ENCODE measurements at places on chromosomes 2 and 18.

- H3K4me3 ChIP-seq: no peak overlapping the region
- H3K4me1 ChIP-seq: no peaks in the 10 kb centered on the region
- H3K36me3 ChIP-seq: no peaks in the 10 kb centered on the region
- H3K27ac ChIP-seq: no peak overlapping the region
These were observed 95.7 kb upstream of the BOD1L2 start for GRCh38 chr18:57051021-57051656.

- no peaks in the 10 kb centered on the region for H3K4me1 ChIP-seq
- no peak overlapping the region for H3K4me3 ChIP-seq
- no peaks in the 10 kb centered on the region for H3K36me3 ChIP-seq
- no peak overlapping the region for H3K27ac ChIP-seq
- peaks cover 31% of the 10 kb centered on the region for H3K27me3 ChIP-seq
These were observed 291.6 kb upstream of the SKOR2 start for GRCh38 chr18:47543080-47543479.

DNA sequence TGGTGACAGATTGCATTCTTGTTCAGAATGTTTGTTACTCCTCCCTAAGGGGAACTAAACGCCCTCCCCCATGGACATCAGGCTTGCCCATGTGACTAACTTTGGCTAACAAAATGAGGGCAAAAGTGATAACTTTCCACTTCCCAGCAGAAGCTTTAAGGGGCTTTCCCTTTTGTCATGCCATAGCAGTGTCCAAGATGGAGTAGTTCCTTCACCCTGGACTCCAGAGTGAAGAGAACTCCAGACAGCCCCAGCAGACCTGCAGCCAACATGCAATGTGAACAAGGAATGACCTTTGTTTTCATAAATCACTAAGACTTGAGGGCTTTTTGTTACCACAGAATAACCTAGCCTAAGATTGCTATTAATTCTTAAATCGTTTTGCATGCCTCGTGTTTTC, 163.5 kb downstream of the ZEB2 start:
- no peaks in the 10 kb centered on the region for H3K4me1 ChIP-seq
- DNase-seq: no peak
- no peak overlapping the region for H3K4me3 ChIP-seq

DNA sequence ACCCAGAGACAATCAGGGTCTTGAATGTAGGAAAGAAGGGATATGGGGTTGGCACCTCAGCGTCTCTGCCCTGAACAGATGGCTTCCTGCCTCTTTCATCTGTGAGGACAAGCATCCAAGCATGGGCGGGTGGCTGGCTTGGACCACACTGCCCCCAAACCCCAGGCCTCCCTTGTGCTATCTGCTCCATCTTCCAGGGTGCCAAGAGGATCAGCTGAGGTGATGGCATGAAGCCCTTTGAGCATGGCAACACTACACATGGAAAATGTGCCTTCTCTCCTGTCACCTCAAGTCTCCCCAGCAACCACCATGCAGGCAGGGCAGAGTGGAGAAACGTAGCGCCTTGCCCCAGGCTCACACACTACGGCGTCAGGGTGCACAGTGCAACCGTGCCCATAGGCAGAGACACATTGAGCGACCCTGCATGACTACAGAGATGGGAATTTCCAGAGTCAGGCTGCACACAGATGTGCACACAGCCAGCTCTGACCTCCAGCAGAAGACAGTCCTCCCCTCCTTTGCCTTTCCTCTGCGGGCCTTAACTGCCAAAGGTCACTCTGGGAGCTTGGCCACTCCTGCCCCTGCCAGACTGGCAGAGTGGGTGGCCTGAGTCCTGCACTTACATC, 1.5 kb downstream of the KCNIP3 start:
- H3K4me3 ChIP-seq: no peak overlapping the region
- H3K4me1 ChIP-seq: peaks cover 5% of the 10 kb centered on the region
- H3K36me3 ChIP-seq: no peaks in the 10 kb centered on the region
- peaks cover 29% of the 10 kb centered on the region for H3K27me3 ChIP-seq
- no peak for DNase-seq

GRCh38 chr18:7301094-7301493, 70.2 kb downstream of the LRRC30 start:
- no peaks in the 10 kb centered on the region for H3K27me3 ChIP-seq
- H3K4me3 ChIP-seq: no peak overlapping the region
- no peaks in the 10 kb centered on the region for H3K4me1 ChIP-seq
- H3K27ac ChIP-seq: no peak overlapping the region
- no peaks in the 10 kb centered on the region for H3K36me3 ChIP-seq

DNA sequence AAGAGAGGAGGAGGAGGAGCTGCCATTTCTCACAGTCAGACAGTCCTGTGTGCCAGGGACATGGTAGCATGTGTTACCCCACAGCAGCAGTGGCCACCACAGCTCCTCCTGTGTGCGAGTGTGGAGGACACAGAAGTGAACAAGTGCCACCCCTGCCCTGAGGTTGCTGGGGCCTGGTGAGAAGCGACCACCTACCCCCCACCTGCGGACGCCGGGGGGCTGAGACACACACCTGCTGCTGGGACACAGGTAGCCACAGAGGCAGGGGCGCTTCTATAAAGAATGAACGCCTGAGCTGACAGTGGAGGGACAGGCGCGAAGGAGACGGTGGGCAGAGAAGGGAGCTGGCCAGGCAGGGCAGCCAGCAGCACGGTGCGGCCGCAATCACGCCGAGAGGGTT, 32.3 kb upstream of the SALL3 start:
- no peak overlapping the region for H3K4me3 ChIP-seq
- H3K4me1 ChIP-seq: no peaks in the 10 kb centered on the region
- no peaks in the 10 kb centered on the region for H3K36me3 ChIP-seq

DNA sequence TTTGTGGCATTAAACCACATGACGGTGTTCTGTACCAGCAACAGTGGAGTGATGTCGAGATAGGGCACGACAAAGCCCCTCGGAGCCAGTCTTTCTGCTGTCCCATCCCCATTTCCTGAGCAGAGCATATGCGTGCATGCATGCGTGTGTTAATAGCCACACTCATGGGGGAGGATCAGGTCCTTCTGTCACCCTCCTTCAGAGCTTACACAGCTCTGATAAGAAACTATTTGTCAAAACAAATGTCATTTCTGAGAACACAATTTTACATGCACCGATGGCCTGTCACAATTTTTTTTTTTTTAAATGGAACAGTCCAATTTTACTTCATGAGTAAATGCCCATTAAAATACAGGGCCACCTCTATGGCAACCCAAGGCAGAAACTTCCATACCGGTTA, 95.9 kb upstream of the ZBTB14 start:
- H3K36me3 ChIP-seq: no peaks in the 10 kb centered on the region
- H3K27ac ChIP-seq: no peak overlapping the region
- H3K27me3 ChIP-seq: peaks cover 50% of the 10 kb centered on the region
- H3K4me3 ChIP-seq: no peak overlapping the region
- peaks cover 4% of the 10 kb centered on the region for H3K4me1 ChIP-seq

DNA sequence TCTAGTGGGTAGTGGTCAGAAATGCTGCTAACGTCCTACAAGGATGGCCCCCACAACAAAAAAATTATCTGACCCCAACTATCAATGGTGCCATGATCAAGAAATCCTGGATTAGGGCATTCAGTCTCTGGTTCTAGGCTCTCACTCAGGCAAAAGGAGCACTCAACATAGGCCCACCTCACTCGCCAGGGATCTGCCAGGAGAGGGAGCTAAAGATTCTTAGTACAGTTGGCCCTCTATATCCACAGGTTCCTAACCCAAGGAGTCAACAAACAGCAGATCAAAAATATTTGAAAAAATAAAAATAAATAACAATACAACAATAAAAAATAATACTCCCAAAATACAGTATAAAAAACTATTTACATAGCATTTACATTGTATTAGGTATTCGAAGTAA, 10.0 kb downstream of the SLC4A5 start:
- no peaks in the 10 kb centered on the region for H3K4me1 ChIP-seq
- no peaks in the 10 kb centered on the region for H3K36me3 ChIP-seq
- no peaks in the 10 kb centered on the region for H3K27me3 ChIP-seq
- no peak for DNase-seq
- H3K4me3 ChIP-seq: no peak overlapping the region
- H3K27ac ChIP-seq: no peak overlapping the region

- peaks cover 25% of the 10 kb centered on the region for H3K4me1 ChIP-seq
- H3K36me3 ChIP-seq: peaks cover 28% of the 10 kb centered on the region
- DNase-seq: no peak
- peak overlapping the region; percentile 93 for H3K27ac ChIP-seq
- no peak overlapping the region for H3K4me3 ChIP-seq
- H3K27me3 ChIP-seq: no peaks in the 10 kb centered on the region
These were observed 4.4 kb upstream of the SMAD7 start for GRCh38 chr18:48954886-48955819.

DNA sequence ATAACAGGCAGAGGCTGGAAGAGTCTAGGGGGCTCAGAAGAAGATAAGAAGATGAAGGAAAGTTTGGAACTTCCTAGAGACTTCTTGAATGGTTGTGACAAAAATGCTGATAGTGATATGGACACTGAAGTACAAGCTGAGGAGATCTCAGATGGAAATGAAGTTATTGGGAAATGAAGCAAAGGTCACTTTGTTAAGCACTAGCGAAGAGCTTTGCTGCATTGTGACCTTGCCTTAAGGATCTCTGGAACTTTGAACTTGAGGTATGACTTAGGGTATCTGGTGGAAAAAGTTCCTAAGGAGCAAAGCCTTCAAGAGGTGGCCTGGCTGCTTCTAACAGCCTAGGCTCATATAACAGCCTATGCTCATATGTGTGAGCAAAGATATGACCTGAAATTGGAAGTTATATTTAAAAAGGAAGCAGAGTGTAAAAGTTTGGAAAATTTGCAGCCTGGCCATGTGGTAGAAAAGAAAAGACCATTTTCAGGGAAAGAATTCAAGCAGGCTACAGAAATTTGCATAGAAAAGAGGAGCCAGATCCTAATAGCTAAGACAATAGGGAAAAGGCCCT, 91.3 kb downstream of the L3MBTL4 start:
- no peak overlapping the region for H3K27ac ChIP-seq
- H3K27me3 ChIP-seq: no peaks in the 10 kb centered on the region
- no peak for DNase-seq

- H3K36me3 ChIP-seq: peaks cover 61% of the 10 kb centered on the region
- no peaks in the 10 kb centered on the region for H3K27me3 ChIP-seq
- H3K4me3 ChIP-seq: no peak overlapping the region
- no peaks in the 10 kb centered on the region for H3K4me1 ChIP-seq
These were observed 68.2 kb upstream of the STON1 start for GRCh38 chr2:48461721-48462120.

GRCh38 chr2:38438133-38438882, 61.2 kb upstream of the ATL2 start:
- H3K4me3 ChIP-seq: no peak overlapping the region
- H3K4me1 ChIP-seq: no peaks in the 10 kb centered on the region
- H3K36me3 ChIP-seq: no peaks in the 10 kb centered on the region
- H3K27me3 ChIP-seq: peaks cover 67% of the 10 kb centered on the region
- no peak for DNase-seq

GRCh38 chr2:12737738-12738485, 21.2 kb downstream of the TRIB2 start:
- peaks cover 36% of the 10 kb centered on the region for H3K4me1 ChIP-seq
- H3K27me3 ChIP-seq: no peaks in the 10 kb centered on the region
- H3K4me3 ChIP-seq: no peak overlapping the region
- H3K27ac ChIP-seq: no peak overlapping the region
- peaks cover 27% of the 10 kb centered on the region for H3K36me3 ChIP-seq

DNA sequence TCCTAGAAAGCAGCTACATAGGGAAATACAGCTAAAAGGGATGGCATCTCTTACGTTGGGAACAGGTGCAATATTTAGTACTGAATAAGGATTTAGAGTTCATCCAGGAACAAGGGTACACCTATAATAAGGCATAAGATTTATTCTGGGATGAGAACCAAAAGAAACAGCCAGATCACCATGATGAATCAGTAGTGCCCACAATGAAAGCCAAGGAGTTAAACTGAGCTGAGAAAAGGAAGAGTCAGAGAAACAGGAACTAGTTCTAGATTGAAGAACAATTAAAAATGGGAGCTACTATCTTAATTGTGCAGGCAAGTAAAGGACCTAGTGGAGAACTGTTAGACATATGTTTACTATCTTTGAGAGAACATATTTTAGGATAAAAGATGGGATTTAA, 692.3 kb downstream of the LRP1B start:
- no peak for DNase-seq
- peaks cover 2% of the 10 kb centered on the region for H3K36me3 ChIP-seq
- no peak overlapping the region for H3K27ac ChIP-seq
- no peak overlapping the region for H3K4me3 ChIP-seq
- no peaks in the 10 kb centered on the region for H3K4me1 ChIP-seq

DNA sequence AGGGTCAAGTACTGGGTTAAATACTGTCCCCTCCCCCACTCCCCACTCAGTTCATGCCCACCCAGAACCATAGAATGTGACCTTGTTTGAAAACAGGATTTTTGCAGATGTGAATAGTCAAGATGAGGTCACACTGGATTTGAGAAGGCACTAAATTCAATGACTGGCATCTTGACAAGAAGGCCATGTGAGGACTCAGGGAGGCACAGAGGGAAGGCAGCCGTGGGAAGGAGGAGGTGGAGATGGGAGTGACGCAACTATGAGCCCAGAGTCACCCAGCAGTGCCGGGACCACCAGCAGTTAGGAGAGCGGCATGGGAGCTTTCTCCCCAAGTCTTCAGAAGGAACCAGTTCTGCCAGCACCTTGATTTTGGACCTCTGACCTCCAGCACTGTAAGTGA, 257.3 kb downstream of the BCL2 start:
- no peak for DNase-seq
- H3K4me1 ChIP-seq: no peaks in the 10 kb centered on the region
- H3K27me3 ChIP-seq: no peaks in the 10 kb centered on the region
- H3K27ac ChIP-seq: no peak overlapping the region
- H3K36me3 ChIP-seq: no peaks in the 10 kb centered on the region

DNA sequence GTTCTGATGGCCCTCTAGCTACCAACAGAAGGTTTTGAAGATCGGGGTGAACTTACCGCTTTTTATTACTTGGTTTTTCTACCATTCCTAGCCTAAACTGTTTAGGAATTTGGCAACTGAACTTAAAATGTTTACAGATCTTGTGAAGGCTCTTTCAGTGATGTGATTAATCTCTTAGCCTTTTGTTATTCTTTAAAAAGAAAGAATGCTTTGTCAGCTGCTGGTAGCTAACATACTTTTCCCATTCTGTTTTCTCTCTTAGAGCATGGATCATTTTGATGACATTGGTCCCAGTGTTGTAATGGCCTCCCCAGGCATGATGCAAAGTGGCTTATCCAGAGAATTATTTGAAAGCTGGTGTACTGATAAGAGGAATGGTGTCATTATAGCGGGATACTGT, 18.1 kb downstream of the CPSF3 start:
- H3K4me3 ChIP-seq: no peak overlapping the region
- H3K27me3 ChIP-seq: no peaks in the 10 kb centered on the region
- H3K4me1 ChIP-seq: peaks cover 14% of the 10 kb centered on the region
- H3K36me3 ChIP-seq: peaks cover 51% of the 10 kb centered on the region
- DNase-seq: no peak

- peaks cover 48% of the 10 kb centered on the region for H3K27me3 ChIP-seq
- no peaks in the 10 kb centered on the region for H3K4me1 ChIP-seq
These were observed 147.6 kb downstream of the CLIP4 start for GRCh38 chr2:29262681-29263260.

Data from central memory CD8-positive, alpha-beta T cell (primary cell).